ENCODE measurements at places on chromosomes 2 and 18. TPM values are rescaled to one million over a fixed set of nuclear protein-coding genes. Genes with fewer than 3 reads are reported as not detected.

Gene CENPA
- 33.6 TPM for total RNA-seq

- peaks cover 17% of the 10 kb centered on the region for H3K4me1 ChIP-seq
- no peak overlapping the region for H3K4me3 ChIP-seq
- no peak for DNase-seq
- no peaks in the 10 kb centered on the region for H3K27me3 ChIP-seq
- peaks cover 12% of the 10 kb centered on the region for H3K36me3 ChIP-seq
- peak overlapping the region; percentile 76 for H3K27ac ChIP-seq
Measured at GRCh38 chr2:127063701-127064590, 43.0 kb downstream of the BIN1 start.

Gene RAB12
- 14.8 TPM for total RNA-seq

DNA sequence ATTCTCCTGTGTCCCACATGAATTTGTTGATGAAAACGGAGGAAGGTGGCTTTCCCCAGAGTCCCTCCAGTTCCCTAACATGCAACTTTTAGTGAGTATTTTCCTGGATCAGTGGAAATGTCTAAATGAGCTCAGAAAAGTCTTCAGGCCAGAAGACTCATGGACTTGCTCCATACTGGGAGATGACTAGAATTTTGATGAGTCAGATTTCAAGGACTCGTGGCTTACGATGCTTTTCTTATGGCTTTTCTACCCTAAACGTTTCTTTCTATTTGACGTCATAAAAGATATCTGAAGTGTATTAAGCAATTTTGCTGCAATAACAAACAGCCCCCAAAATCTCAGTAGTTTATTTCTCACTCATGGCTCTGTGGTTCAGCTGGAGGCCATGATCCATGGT, 397.6 kb downstream of the FBXO15 start:
- no peak overlapping the region for H3K4me3 ChIP-seq
- H3K27ac ChIP-seq, result no peak overlapping the region
- no peaks in the 10 kb centered on the region for H3K4me1 ChIP-seq
- H3K36me3 ChIP-seq, result no peaks in the 10 kb centered on the region

GRCh38 chr2:237062585-237062984, 23.1 kb upstream of the COPS8 start:
- DNase-seq, result no peak
- no peak overlapping the region for H3K4me3 ChIP-seq
- H3K36me3 ChIP-seq, result peaks cover 2% of the 10 kb centered on the region

Gene IL36A
- not detected for total RNA-seq

DNA sequence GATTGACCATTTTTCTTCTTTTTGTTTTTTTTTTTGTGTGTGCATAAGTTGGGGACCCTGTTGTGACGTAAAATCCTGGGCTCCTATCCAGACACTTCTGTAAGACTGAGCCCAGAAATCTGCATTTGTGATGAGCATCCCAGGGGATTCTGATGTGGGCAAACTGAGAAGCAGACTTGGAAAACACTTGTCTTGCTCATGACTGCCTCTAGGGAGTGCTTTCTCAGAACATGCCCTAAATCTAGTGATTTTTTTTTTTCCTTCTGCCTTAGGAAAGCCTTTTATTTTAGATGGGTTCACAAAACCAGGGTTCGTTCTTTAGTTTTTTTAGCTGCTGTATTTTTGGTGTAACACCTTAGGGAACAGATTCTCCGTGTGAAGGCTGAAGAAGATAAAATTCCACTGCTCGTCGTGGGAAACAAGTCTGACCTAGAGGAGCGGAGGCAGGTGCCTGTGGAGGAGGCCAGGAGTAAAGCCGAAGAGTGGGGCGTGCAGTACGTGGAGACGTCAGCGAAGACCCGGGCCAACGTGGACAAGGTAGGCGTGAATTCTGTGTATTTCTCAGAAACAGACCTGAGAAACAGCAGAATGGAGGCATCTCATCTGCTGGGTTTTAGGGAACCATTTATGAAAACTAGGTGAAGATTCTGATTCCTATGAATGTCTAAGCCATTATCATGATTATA, 36.7 kb downstream of the RALB start:
- no peak overlapping the region for H3K27ac ChIP-seq
- H3K4me1 ChIP-seq, result peaks cover 17% of the 10 kb centered on the region
- H3K27me3 ChIP-seq, result no peaks in the 10 kb centered on the region
- H3K4me3 ChIP-seq, result no peak overlapping the region
- no peak for DNase-seq

GRCh38 chr2:85862426-85862825, 26.4 kb downstream of the ST3GAL5 start:
- H3K4me1 ChIP-seq, result peaks cover 59% of the 10 kb centered on the region
- H3K4me3 ChIP-seq, result no peak overlapping the region
- H3K36me3 ChIP-seq, result peaks cover 31% of the 10 kb centered on the region
- H3K27me3 ChIP-seq, result no peaks in the 10 kb centered on the region
- peak overlapping the region; percentile 12 for H3K27ac ChIP-seq
- DNase-seq, result peak; percentile 17

DNA sequence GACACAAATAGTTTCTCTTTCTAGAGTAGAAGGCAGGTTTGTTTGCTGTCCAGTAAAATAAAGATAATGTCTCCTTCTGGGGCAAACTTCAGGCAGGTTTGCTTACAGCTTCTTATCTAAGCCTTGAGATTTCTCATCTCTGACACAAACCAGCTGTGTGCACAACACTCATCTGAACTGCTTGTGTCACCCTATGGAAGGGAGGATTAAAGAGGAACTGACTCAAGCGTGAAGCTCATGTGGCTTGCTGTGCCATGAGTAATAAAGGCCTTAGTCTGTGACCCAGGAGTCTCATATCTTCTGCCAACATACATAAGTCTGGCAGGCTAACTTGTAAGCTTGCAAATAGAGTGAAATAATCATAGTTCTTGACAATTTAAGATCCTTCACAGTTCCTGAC, 24.2 kb upstream of the CPO start:
- H3K27ac ChIP-seq, result no peak overlapping the region
- no peak overlapping the region for H3K4me3 ChIP-seq
- H3K27me3 ChIP-seq, result peaks cover 4% of the 10 kb centered on the region
- H3K4me1 ChIP-seq, result no peaks in the 10 kb centered on the region
- no peak for DNase-seq
- H3K36me3 ChIP-seq, result no peaks in the 10 kb centered on the region

- DNase-seq, result no peak
- peaks cover 2% of the 10 kb centered on the region for H3K36me3 ChIP-seq
- H3K27me3 ChIP-seq, result no peaks in the 10 kb centered on the region
Measured at GRCh38 chr2:120203251-120204021, 19.8 kb downstream of the TMEM185B start.

GRCh38 chr18:671405-671804, 14.0 kb downstream of the TYMS start:
- H3K27ac ChIP-seq, result peak overlapping the region; percentile 75
- DNase-seq, result no peak
- peaks cover 60% of the 10 kb centered on the region for H3K36me3 ChIP-seq

Gene CRYBA2
- not detected for total RNA-seq

Gene PFN4
- not detected for total RNA-seq

Gene MGAT4A
- total RNA-seq, result 45.1 TPM

DNA sequence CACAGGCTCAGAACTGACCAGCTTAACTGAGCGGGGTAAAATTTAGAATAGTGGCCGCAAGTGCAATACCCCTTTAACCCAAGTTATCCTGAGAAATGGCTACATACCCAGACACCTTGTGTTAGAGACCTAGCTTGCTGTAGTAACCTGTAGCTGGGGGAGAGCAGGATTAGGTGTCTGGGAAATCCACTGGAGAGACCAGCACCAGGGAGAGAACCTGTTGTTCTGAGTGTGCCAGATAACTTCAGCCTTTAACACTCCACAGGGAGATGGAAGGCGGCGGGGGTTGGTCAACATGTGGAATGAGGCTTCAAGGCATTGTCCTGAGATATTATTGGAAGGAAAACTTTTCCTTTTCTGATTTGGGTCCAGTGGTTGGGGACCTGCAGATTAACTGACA, 356.0 kb downstream of the PTPRM start:
- H3K4me3 ChIP-seq, result no peak overlapping the region
- no peaks in the 10 kb centered on the region for H3K27me3 ChIP-seq
- no peaks in the 10 kb centered on the region for H3K36me3 ChIP-seq

DNA sequence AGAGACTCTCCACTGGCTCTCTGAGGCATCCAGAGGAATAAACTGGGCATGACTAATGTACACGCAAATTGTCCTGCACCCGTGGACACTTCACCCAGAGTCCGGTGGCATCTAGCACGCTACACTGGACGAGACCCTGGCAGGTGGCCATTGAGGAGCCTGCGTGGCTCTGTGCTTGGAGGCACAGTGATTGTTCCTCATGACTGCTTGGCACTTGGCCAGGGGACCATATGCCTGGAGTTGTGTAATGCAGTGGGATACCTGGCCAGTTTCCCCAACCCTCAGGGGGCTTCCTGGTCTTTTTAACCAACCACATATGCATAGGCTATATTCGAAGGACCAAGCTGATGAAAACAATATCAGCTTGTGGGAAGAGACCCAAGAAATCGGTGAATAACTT, 66.6 kb downstream of the MTCL1 start:
- no peak overlapping the region for H3K27ac ChIP-seq
- H3K27me3 ChIP-seq, result no peaks in the 10 kb centered on the region
- H3K36me3 ChIP-seq, result no peaks in the 10 kb centered on the region
- no peak for DNase-seq
- H3K4me1 ChIP-seq, result no peaks in the 10 kb centered on the region
- H3K4me3 ChIP-seq, result no peak overlapping the region

Gene PLB1
- total RNA-seq, result 1.4 TPM

Gene DUSP11
- 31.0 TPM for total RNA-seq

Gene GPR39
- not detected for total RNA-seq

GRCh38 chr18:41378598-41378997, 576.4 kb upstream of the PIK3C3 start:
- DNase-seq, result no peak
- no peaks in the 10 kb centered on the region for H3K4me1 ChIP-seq
- no peak overlapping the region for H3K27ac ChIP-seq
- no peak overlapping the region for H3K4me3 ChIP-seq

Gene ANKRD30BL
- total RNA-seq, result not detected

Gene NIFK
- total RNA-seq, result 186 TPM

Gene GALNT13
- total RNA-seq, result 0.35 TPM

DNA sequence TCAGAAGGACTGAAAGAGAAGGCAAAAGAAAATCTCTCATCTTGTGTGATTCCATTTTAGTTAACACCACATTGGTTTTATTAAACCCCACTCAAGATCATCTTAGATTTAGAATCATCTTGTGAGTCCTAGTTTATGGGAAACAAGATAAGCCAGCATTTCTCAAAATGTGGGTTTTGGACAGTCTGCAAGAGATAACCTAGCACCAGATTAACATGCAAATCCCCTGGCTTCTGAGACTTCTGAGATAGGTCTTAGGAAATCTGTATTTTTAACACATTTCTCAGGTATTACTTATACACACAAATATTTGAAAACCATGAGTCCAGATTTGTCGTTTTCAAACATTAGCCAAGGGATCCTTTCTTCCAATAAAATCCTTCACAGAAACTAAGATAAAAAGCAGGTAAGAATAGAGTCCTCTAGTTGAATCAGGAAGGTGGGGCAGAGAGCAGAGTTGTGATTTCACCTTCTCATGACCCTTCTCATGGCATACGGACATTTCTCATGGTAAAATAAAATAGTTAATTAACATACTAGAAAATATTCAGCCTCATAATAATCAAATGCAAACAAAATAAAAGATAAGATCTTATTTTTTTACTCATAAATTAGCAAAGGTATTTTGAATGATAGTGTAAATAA, 287.2 kb upstream of the FN1 start:
- H3K27me3 ChIP-seq, result no peaks in the 10 kb centered on the region
- no peak overlapping the region for H3K4me3 ChIP-seq
- no peaks in the 10 kb centered on the region for H3K36me3 ChIP-seq
- H3K4me1 ChIP-seq, result peaks cover 1% of the 10 kb centered on the region

GRCh38 chr18:5982332-5982731, 87.0 kb upstream of the TMEM200C start:
- H3K36me3 ChIP-seq, result no peaks in the 10 kb centered on the region
- no peaks in the 10 kb centered on the region for H3K4me1 ChIP-seq
- H3K27me3 ChIP-seq, result no peaks in the 10 kb centered on the region
- DNase-seq, result no peak

Gene ALPP
- total RNA-seq, result not detected

DNA sequence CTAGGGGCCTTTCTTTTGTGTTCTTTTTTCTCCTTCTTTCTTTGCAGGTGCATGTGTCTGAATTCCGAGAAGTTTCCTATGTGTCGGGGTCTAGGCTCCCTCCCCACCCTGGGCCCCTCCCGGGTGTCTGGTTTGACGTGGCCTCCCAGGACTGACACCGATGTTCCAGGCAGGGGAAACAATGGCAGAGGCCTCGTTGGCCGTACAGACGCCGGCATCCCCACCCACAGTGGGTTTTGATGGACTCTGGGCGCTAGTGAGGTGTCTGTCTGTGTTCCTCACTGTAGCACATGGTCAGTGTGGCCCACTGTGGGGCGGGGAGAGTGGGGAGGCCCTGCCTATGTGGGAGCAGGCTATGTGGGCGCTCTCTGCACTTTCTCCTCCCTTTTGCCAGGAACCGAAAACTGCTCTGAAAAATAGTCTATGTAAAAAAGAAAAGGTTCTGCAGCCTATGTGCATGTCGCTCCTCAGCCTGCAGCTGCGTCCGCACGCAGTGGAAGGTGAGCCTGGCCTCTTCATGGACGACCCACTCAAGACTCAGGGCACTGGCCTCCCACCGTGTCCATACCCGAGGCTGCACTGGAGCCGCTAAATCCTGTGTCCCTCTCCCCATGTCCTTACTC, 90.9 kb upstream of the ASB18 start:
- no peaks in the 10 kb centered on the region for H3K36me3 ChIP-seq
- no peak overlapping the region for H3K27ac ChIP-seq
- peaks cover 5% of the 10 kb centered on the region for H3K27me3 ChIP-seq
- H3K4me1 ChIP-seq, result peaks cover 11% of the 10 kb centered on the region
- no peak overlapping the region for H3K4me3 ChIP-seq

All from activated naive CD8-positive, alpha-beta T cell treated with anti-CD3 and anti-CD28 coated beads for 36 hours (primary cell).